Cortex of kidney (tissue), 1 donor: ENCODE measurements at places on chromosomes 5 and 9.

DNA sequence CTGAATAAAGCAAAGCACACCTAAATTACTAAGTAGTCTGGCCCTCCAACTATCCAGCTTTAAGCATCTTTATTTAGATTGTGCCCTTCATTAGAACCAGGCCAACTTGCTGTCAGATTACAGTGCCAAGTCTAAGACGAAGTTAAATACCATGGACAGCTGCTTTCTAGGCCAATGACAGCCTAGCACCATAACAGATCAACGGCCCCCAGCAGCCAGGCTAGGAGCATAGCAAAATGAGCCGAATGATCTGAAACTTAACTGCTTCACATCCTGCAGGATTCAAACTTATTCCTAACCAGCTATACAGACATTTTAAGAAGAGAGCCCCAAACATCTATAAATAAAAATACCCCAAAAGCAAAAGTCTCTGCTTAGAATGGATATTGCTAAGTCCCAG lies 6.8 kb downstream of the SLC24A2 start:
- DNase-seq, result no peak

- no peak for DNase-seq
These were observed 33.1 kb downstream of the SPIN1 start for GRCh38 chr9:88421348-88421747.

- no peak for DNase-seq
These were observed 395.6 kb upstream of the TLE4 start for GRCh38 chr9:79176014-79176697.

DNA sequence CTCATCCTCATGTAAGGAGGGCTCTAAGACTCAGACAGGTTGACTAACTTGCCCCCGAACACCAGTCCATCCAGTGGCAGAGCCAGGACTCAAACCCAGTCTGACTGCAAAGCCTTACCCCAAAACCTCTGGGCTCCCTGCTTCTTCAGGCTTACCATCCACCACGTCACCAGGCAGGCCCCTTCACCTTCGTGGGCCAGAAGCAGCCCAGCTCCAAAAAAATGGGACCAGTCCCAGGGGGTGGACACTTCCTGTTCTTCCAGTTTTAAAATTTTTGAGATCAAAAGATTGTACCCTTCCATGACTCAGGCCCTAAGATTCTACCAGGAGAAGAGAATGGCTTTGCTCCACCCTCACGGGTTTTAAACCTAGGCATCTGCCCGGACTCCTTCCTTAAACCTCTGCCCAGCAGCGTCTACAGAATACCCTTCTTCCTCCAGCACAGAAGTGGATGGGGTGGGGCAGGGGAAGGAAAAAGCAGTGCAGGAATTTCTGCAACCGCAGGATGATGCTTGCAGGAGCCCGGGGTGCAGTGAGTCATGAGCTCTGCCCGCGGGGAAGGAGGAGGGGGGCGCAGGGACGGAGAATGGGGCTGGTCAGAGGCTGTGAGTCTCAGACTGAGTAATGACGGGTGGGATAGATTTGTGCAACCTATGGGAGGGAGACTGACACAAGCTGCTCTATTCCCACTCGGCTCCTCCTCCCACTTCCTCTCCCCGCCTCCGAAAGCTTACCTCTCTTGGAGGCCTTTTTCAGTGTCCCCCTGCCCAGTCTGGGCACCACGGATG lies 50.4 kb upstream of the STXBP1 start:
- no peak for DNase-seq

DNA sequence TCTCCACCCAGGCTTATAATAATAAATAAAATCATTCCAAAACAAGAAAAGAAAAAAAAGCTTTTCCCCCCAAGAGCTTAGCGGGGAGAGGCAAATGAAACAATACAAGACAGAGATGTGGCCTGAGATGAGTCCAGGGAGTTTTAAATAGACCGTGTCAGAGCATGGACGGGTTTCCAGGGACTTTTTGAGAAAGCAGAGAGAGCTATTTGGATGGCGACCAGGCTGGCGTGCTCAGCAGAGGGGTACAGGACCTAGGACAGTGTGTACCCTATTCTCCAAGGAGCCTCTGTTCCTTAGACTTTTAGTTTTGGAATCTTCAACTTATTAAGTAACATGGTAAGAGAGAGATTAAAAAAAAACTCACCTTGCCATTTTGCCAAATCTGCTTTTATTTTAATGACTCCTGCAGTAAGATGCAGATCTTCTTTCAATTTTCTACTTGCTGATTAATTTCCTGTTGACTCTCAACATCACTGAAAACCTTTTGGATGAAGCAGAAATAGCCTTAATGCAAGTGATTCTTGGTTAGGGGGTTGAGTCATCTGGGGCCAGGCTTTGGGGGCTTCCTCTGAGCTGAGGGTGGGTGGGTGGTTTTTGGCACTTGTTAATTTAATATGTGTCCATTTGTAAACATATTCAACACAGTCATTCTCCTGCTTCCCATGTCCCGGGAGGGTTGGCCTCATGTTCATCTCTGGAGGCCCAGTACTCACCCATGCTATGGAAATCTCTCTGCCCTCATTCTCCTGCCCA lies 49.6 kb upstream of the OSMR start:
- no peak for DNase-seq

- no peak for DNase-seq
These were observed 31.3 kb upstream of the MATR3 start for GRCh38 chr5:139262059-139262741.

GRCh38 chr5:53165431-53166182 lies 56.0 kb upstream of the MOCS2 start:
- no peak for DNase-seq

DNA sequence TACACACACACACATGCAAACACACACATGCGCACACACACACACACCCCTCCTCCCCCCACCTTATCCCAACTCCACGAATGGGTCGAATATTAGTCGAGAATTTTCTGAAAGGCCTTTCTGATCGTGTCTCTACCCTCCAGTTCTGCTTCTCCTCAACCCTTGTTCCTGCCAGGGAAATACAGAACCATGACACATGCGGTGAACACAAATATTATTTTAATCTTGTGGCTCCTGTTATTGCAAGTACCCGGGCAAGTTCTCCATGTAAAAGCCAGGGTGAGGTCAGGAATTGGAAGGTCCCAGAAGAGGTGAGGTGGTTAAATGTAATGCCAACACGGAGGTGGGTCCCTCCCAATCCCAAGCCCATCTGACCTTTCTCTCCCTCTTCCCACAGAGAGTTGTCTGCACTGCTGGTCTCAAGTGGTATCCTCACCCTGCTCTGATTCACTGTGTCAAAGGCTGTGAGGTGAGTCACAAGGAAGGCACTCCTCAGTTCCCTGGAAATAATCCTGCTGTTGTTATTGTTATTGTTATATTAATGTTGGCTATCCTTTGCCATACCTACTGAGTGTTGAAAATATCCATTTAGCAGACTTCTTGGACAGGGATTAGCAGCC lies 223.7 kb downstream of the PAPPA start:
- DNase-seq, result no peak

DNA sequence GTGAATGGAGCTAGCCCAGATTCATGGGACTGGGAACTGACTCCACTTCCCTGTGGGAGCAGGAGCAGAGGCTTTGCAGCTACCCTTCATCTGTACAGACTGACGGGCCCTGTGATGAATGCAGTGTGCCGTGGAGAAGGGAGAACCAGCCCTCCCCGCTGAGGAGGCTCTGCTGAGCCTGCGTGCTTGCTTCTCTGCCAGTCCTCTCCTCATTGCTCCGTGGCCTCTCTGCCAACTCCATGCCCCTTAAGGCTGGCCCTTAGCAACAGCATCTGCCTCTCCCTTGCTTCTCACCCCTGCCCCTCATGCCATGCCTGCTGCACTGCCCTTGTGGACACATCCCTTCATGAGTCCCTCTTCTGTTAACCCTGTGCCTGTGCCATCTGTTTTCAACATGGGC lies 53.6 kb downstream of the GADD45G start:
- DNase-seq, result no peak

- DNase-seq, result no peak
These were observed 115.0 kb upstream of the EGFLAM start for GRCh38 chr5:38143384-38143783.

- no peak for DNase-seq
These were observed 15.3 kb downstream of the GPR107 start for GRCh38 chr9:130069048-130069447.

- no peak for DNase-seq
These were observed 6.8 kb downstream of the FAM219A start for GRCh38 chr9:34451545-34451944.
